ENCODE measurements at places on chromosomes 4 and X. TPM values are rescaled to one million over a fixed set of nuclear protein-coding genes. Genes with fewer than 3 reads are reported as not detected.

The GABRQ gene
- 0.03 TPM for total RNA-seq

The PFKFB1 gene
- 0.31 TPM for total RNA-seq

GRCh38 chr4:57040510-57040909 is 61.8 kb downstream of the POLR2B start:
- DNase-seq, result no peak

- DNase-seq, result no peak
Observed at GRCh38 chr4:185246453-185246852, 37.1 kb downstream of the SNX25 start.

DNA sequence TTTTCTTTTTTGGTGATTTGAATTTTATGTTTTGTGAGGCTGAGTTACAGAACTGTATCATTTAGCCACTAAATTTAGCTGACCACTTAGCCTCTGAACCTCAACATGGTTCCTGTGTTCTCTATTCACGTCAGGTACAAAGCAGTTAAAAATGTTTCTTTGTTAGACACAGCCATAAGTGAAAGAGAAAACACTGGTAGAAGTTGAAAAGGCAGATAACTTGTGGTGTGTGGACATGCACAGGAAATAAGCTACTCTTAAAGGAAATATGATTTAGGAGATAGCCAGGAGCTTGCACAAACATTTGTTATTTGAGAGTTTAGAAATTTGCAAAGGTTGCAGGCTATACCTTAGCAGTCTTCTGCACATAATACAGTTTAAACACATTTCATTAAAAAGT is 171.0 kb upstream of the RPS6KA3 start:
- DNase-seq, result no peak

DNA sequence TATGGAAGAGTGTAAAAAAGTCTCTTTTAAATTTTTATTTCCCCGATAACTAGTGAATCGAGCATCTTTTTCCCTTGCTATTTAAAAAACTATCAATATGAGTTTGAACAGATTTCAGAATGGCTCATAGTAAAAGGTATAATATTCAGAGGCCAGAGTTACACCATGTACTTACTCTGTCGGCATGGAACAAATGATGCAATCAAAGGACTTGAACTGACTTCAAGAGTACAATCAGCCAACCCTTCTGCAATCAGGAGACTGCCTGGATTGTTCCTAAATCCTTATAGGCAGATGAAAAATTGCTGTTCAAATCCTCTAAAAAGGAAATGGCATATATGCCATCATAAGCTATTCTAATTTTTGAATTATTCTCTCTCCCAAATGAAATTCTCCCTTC is 273.3 kb downstream of the SH2D1A start:
- no peak for DNase-seq

DNA sequence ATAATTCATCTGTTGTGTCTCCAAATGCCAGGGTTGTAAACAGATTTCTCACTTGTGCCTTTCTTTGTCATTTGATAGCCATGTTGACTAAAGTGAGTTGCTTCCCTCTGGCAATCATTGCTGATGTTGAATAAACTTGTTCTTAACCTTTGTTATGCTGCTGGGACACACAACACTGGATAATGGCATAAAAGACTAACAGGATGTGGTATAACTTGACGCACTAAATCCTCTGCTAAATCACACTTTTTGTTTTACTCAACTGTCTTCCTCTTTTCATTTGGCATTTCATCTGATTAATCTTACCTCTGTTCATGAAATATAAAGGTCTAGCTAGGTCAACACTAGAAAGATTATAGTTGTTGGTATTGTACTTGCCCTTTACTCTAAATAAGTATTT is 17.6 kb upstream of the CXCL5 start:
- no peak for DNase-seq

The HPGD gene
- 9.4 TPM for total RNA-seq

DNA sequence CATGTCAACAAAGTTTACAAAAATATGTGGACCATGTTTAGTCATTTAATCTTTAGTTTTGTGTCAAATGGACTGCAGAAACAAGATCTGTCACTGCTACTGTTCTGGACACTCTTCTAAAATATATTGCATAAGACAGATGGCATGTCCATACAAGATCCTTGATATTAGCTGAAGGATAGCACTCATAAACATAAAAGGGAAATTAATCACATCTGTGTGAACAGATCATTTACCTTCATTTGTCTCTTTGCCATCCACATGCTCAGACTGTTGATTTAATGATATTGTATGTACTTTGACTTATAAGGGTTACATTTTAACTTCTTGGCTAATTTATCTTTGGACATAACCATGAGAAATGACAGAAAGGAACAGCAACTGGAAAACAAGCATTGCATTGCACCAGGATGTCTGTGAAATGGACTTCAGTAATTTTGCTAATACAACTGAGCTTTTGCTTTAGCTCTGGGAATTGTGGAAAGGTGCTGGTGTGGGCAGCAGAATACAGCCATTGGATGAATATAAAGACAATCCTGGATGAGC is at the start of gene UGT2B7:
TSS of gene UGT2B7 (plus strand) at position 364 of the 546 bp plus-strand sequence. CDS start at position 411, 47 bp downstream.
- no peak for DNase-seq
